T-helper 17 cell (primary cell): ENCODE measurements at places on chromosomes 11 and 22. TPM values are rescaled to one million over a fixed set of nuclear protein-coding genes. Genes with fewer than 3 reads are reported as not detected.

DNA sequence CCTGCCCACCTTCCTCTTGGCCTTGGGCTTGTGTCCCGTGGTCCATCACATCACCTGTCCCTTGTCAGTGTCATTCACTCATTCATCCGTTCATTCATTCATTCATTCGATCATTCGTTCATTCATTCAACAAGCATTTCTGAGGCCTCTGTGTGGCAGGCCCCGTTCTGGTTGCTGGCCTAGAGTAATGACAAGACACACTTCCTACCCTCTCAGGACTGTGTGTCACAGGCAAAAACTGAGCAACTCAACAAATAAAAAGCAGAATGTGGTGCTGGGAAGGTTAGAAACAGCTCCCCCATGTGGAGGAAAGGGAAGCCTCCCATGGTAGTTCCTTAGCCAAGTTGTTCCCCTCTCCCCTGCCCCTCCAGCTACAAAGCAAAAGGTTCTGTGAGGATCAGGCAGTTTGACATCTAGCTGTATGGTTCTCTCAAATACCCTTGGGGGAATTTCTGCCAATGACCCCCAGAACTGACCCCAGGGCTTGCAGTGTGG is 1.6 kb upstream of the OMP start:
- no peak for DNase-seq

GRCh38 chr11:68275721-68276507 is 4.1 kb upstream of the C11orf24 start:
- no peak for DNase-seq

GRCh38 chr11:57120192-57120965 is 61.4 kb upstream of the LRRC55 start:
- DNase-seq = no peak

- DNase-seq = no peak
Observed at GRCh38 chr11:69249311-69250185, 44.4 kb upstream of the MYEOV start.

DNA sequence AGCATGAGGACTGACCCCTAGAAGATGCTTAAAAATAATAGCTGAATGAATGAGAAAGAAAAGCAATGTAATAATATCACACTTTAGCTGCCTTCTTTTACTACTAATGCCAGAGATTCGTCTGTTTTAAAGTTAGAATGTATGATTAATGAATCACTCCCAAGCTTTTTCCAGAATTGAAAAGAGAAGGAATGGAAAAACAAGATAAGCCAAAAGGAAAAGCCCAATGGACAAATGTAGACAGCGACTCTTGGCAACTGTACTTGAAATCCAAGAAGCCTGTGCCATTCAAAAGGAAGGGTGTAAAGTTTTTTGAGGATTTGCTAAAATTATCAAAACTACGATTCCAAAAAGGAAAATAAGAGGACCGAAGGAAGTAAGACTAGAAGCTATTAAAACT is 40.8 kb upstream of the PAMR1 start:
- DNase-seq = no peak

Gene SLC39A13
- 31.8 TPM for total RNA-seq

GRCh38 chr11:74663315-74663714 is 67.9 kb downstream of the CHRDL2 start:
- no peak for DNase-seq

Gene YWHAH
- 114 TPM for total RNA-seq

DNA sequence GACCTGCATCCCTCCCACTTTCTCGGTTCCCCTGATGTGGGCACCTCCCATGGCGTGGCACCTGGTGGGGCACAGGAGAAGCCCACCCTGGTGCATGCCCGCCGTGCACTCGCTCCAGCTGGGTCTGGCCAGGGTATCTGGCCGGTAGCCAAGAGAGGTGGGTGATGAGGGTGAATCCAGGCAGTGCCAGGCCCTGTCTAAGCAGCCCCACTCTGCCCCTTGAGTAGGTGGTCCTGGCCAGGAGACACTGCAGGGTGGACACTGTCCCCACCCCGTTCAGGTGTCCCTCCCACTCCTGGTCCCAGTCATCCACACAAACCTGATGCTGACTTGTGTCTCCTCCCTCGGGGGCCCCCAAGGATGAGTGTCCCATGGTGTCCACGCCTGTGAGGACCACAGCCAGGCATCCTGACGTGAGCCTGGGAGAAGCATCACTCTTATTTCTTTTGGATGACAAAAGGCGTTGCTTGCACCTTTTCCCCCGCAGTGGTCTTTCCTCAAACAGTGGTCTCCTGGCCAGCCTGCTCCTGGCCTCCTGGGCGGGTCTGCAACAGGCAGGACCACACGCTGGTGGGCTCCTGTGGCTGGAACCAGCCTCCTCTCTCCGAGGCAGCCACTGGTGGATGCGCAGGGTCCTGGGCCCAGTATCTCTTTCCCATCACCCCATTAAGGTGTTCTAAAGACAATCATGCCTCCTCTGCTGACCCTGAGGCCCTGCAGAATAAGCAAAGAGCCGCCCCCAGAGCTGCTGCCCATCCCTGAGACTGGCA is 922.3 kb downstream of the BRD1 start:
- DNase-seq = no peak

Gene MMP13
- not detected for total RNA-seq

Gene SELENOM
- total RNA-seq = 33.2 TPM

Gene SCGB1C1
- not detected for total RNA-seq

Gene ZP1
- total RNA-seq = not detected

GRCh38 chr11:116611998-116612620 is 160.7 kb downstream of the BUD13 start:
- DNase-seq = no peak

GRCh38 chr11:105942921-105943320 is 79.1 kb downstream of the MSANTD4 start:
- DNase-seq = no peak

Gene DUSP8
- total RNA-seq = 79.5 TPM

DNA sequence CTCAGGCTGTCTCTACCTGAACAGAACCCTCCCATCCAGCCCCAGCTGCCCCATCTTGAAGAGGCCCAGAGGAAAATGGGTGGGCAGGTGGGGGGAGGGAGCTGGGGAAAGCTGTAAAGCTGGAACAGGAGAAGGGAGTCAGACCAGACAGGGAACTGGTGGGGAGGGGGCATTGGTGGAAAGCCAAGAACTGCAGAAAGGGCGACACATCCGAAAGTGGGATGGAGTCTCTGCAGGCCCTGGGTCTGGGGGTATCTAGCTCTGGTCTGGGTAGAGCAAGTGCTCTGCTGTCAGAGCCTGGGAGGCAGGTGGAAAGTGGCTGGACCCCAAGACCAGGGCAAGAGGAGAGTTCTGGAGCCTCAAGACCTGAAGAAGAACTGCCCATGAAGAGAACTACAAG is 7.7 kb downstream of the TMPRSS13 start:
- no peak for DNase-seq

- DNase-seq = no peak
Observed at GRCh38 chr22:32600147-32600546, 125.5 kb downstream of the FBXO7 start.

- DNase-seq = no peak
Observed at GRCh38 chr11:126561327-126561893, 205.9 kb downstream of the ST3GAL4 start.

Gene YPEL4
- total RNA-seq = 1.8 TPM

- DNase-seq = no peak
Observed at GRCh38 chr11:122754553-122755322, 83.6 kb upstream of the CRTAM start.

Gene ALDH3B2
- not detected for total RNA-seq

Gene KRTAP5-10
- not detected for total RNA-seq

Gene CD59
- 48.7 TPM for total RNA-seq

Gene SPI1
- total RNA-seq = 14.9 TPM

GRCh38 chr22:21622011-21622918 is 7.6 kb downstream of the YDJC start:
- DNase-seq = no peak

Gene HOATZ
- total RNA-seq = not detected

DNA sequence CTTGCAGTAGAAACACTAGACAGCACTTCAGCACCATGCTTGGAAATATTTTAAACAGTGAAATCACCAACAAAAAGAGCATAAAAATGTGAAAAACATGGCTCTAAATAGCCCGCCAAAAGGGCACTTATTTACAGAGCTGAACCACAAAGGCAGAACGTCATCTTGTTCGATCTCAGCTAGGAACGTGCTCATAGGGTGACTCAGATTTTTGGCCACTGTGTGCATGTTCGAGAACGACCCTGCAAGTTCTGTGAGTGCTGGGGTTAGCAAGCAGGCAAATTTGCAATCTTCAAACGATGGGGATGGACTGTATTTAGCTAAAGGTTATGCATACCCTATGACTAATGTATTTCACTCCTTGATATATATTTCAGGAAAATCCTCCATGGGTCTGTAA is 30.6 kb downstream of the OR2AT4 start:
- no peak for DNase-seq

Gene OR10W1
- not detected for total RNA-seq

DNA sequence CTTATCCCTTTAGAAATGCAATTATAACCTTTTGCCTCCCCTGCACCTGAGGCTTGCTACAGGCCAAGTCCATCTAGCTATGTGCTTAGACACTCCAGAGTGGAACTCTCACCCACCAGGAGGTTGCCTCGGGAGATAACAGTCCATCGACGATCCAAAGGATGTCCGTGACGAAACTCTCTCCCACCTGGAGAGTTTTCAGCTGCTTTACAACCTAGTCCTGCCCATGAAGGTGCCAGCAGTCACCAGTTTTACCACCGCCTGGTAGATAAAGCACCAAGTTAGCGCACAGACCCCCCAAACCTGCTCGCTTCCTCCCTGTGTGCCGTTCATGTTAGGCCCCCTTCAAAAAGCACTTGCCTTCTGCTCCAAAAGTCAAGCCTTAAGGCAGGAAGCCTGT is 53.1 kb upstream of the SHISAL1 start:
- no peak for DNase-seq

DNA sequence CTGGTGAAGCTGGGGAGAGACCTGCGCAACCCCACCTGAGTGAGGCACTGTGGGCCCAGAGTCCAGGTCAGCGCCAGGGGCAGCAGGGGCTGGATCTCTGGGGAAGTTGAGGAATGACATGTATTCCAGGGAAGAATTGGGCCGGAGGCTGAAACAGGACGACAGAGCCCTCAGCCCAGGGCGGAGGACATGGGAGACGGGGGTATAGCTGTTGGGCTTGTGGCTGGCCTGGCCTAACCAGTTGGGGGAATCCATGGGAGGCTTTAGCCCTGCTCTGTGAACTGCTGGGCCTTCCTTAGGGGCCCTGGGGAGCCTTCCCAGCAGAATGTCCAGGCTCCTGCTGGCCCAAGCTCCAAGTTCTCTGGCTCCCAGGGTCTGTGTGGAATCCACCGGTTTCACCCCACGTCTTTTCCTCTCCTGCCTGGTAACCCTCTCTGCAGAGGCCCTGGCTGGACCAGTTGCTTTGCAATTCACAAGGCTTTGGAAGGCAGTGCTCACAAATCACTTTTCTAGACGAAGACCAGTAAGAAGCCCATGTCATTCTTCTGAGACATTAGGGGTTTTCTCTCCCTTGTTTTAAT is 50.4 kb upstream of the KCNQ1OT1 start:
- DNase-seq = no peak

- no peak for DNase-seq
Observed at GRCh38 chr11:93902921-93903320, 52.5 kb upstream of the VSTM5 start.

Gene STARD10
- total RNA-seq = 17.7 TPM

DNA sequence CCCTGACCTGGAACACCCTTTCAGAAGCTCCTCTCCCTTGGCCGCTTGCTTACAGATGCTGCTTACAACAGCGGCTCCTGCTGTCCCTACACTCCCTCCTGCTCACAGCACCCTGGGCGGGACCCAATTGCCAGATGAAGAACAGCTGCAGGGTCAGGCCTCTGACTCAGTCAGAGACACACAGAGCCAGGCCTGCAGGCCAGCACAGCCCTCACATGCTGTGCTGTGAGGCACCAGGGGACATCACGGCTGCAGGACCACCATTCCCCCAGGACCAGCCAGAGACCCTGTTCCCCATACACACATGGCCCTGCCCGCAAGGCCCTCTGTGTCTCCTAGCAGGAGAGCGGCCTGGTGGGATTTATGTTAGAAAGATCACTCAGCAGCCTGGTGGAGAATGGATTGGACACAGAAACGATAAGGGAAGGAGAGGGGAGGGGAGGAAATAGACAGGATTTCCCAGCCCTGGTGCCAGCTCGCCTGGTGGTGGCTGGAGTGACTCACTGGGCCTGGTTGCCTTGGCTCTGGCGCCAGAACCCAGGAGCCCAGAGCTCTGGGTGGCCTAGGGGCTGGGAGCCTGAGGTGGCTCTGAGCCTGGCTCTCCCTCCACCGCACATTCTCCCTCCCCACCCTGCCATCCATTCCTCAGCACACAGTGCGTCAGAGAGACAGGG is 6.7 kb downstream of the CAPN5 start:
- peak; percentile 1 for DNase-seq

DNA sequence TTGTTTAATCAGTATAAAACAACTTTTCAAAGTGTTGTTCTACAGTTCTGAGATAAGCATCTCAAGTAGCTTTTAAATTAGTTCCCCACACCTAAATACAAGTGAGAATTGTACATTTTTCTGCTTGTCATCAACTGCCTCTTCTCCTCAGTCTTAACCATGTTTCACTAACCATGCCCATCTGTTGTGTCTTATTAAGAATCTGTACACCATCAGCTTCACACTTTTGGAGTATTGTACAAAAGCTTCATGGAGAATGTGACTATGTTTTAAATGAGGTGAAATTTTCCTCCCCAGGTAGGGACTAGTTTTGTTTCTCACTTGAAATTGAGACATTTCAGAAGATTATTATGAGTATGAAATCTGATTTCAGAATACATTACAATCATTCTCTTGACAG is 52.4 kb downstream of the SIK2 start:
- DNase-seq = no peak

GRCh38 chr11:129743112-129743815 is 72.4 kb upstream of the TMEM45B start:
- no peak for DNase-seq

Gene SCN4B
- not detected for total RNA-seq

DNA sequence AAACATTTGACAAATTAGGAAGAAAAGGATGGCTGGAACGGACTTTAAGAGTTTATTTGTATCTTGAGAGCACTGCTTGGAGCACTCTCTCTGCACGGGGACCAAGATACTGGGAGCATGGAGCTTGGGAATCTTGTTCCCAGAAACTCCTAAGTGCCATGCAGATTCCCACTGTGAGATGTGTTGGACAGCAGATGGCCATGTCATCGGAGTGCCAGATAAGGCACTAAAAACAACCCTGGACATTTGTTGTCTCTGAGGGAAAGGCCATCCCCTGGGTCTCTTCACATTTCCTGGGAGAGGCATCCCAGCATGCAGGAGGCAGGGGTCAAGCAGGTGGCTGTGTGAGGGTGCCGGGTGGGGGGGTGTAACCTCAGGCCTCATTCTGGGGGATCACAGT is 2.9 kb downstream of the KIRREL3 start:
- no peak for DNase-seq

DNA sequence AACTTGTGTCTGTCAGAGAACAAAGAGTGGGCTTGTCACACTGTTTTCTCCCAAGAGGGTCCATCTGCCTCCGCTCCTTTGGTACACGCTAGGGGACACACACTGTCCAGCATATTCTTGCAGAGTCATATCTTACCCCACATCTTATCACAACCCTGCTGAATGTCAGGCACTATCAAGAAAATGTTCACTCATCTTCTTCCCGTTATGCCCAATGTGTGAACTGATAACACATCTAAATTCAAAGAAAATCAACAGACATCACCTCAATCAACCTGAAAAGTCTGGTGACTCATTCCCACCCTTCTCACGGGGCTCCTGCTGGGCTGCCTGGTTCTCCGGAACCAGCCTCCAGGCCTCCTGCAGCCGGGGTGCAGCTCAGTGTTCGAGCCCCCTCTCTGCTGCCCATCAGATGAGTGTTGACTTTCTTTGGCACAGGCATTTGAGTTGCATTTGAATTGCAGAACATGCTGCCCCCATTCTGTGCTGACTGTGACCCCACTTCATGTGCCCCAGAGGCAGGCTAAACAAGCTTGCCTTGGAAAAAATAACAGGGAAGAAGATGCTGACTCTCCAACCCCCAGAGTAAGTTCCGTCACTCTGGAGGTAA is 19.4 kb downstream of the GRAP2 start:
- no peak for DNase-seq
